ENCODE measurements at places on chromosomes 5 and 9.

- DNase-seq = no peak
These were observed 45.1 kb downstream of the PDE8B start for GRCh38 chr5:77255617-77256016.

DNA sequence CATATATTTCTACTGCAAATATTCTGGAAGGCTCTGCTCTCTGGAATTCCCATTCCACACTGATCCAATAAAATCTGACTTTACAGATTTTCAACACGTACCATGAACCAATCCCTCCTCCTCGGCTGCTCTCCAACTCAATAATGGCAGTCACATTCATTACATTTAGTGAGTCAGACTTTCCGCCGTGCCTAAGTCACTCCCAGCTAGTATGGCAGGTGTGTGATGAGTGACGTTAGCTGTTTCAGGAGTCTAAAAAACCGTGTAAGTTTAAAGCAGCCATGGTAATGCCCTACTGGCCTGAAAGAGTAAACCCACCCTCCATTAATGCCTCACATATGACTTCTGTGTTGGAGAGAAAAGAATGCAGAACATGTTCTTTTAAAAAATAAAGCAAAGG is 3.3 kb downstream of the FBN2 start:
- DNase-seq = no peak

DNA sequence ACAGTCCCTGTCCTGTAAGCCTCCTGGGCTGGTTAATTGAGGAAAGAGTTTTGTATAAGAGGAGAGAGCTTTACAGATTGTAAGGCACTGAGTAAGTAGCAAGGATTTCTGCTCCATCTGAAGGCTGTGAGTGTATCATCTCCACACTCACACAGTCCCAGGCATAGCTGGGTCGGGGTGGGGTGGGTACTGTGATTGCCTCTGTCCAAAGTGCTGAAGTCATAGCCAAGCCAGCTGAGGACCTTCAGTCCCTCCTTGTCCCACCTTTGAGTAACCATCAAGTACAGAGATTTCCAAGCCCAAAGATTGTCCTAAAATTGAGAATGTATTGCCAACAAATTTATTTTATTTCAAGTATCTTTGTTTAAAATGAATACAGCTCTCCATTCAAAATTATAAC is 5.5 kb upstream of the DNAJB5 start:
- DNase-seq = no peak

GRCh38 chr5:139116100-139116655 is 82.0 kb downstream of the SIL1 start:
- peak; percentile 42 for DNase-seq

- no peak for DNase-seq
These were observed 7.7 kb downstream of the RALGDS start for GRCh38 chr9:133113163-133113948.

DNA sequence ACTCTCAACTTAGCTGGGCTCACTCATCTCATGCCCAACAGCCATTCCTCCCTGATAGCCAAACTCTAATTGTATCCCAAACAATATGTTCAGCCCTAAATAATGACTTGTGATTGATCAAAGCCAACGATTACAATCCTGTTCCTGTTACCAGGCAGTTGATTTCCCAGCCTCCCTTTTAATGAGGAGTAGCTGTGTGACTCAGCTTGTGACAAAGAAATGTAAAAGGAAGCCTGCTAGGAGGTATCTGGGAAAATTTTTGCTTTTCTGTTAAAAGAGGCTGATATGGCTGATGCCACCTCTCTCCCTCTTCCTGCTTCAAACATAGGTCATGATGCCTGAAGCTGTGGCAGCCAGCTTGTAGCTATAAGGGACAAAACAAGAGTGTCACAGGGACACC is 19.6 kb upstream of the ENC1 start:
- no peak for DNase-seq

DNA sequence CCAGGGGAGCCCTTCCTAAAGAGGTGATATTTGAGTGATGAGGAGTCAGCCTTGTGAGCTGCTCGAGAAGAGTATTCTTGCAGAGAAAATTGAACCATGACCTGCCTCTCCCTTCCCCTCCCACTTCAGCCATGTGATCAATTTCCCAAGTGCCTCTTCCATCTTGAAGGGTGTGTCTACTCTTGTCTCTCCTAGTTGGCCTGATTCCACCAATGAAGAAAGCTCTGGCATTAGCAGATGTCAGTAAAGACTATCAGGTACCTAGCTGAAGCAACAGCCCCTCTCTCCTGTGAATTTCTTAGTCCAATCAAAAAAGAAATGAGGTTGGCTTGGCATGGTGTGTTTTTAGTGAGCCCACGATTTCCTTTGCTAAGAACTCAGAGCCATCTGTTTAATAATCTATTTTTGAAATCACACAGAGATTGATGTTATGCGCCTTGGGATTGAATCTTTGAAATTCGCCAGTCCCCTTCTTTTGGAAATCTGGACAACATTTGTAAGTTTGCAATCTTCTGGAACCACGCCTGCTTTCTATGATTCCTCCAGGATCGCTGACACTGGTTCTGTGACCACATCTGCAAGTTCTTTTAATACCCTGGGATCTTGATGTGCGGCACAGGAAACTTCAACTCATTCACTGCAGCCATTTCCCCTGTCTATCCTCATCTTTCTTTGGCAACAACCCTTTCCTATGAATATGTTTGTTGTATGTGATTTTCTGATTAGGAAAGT is 404.6 kb downstream of the DMRT2 start:
- DNase-seq = peak; percentile 91

- no peak for DNase-seq
These were observed 103.9 kb upstream of the ICE1 start for GRCh38 chr5:5318426-5319190.

GRCh38 chr5:146832985-146833732 is 45.4 kb downstream of the PPP2R2B start:
- no peak for DNase-seq

DNA sequence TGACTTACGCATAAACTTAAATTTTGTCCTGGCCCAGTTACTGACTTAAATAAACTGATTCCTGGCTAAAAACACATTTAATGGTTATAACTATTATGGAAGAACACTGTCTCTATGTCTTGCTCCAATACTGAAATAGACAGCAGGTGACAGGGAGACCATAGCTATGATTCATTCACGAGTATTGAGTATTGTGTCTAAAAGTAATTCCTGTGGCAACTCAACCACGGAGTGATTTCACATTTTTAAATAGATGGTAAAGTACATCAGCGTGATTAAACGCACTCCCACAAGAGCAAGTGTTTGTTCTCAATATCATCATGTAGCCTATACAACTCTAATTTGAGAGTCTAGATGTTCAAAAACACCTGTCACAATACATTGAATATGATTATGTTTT is 35.9 kb upstream of the PCSK1 start:
- no peak for DNase-seq

DNA sequence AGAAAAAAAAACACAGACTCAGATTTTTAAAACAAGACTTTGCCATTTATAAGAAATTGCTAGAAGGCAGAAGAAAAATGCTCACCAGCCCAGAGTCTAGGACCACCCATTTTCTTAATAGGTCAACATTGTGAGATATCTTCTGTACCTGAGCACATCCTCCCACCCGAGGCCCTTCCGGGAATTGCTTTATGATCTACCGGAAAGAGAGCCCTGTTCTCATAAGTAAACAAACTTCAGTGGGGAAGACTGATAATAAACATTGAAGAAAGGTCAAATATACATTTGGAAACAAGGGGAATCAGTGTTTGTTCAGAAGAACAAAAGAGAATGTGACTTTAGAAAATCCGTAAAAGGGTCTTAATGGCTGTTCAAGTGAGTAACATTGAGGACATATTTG is 44.4 kb downstream of the PRKACG start:
- no peak for DNase-seq

- no peak for DNase-seq
These were observed 735.2 kb downstream of the TLR4 start for GRCh38 chr9:118439441-118439840.

GRCh38 chr5:57494104-57495098 is 11.8 kb upstream of the ACTBL2 start:
- peak; percentile 79 for DNase-seq

- no peak for DNase-seq
These were observed 23.9 kb downstream of the RIC1 start for GRCh38 chr9:5652821-5653220.

GRCh38 chr9:68495247-68495646 is 45.4 kb downstream of the TMEM252 start:
- DNase-seq = no peak

DNA sequence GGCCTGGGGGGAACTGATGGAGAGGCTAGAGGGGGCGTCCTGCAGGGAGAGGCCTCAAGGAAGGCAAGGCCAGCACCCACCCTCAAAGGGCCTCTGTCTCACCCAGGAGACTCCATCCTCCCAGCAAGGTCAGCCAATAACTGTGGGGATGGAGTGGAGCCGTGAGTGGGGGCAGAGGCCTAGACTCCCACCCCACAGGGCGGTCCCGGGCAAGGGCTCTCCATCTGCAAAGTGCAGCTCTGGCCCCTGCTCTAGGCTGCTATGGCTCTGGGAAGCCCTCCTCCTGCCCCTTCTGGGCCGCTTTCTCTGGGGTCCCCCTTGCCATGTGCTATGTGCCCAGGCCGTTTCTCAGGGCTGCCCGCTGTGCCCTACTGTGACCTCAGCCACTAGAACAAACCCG is 14.0 kb downstream of the FPGS start:
- DNase-seq = no peak

DNA sequence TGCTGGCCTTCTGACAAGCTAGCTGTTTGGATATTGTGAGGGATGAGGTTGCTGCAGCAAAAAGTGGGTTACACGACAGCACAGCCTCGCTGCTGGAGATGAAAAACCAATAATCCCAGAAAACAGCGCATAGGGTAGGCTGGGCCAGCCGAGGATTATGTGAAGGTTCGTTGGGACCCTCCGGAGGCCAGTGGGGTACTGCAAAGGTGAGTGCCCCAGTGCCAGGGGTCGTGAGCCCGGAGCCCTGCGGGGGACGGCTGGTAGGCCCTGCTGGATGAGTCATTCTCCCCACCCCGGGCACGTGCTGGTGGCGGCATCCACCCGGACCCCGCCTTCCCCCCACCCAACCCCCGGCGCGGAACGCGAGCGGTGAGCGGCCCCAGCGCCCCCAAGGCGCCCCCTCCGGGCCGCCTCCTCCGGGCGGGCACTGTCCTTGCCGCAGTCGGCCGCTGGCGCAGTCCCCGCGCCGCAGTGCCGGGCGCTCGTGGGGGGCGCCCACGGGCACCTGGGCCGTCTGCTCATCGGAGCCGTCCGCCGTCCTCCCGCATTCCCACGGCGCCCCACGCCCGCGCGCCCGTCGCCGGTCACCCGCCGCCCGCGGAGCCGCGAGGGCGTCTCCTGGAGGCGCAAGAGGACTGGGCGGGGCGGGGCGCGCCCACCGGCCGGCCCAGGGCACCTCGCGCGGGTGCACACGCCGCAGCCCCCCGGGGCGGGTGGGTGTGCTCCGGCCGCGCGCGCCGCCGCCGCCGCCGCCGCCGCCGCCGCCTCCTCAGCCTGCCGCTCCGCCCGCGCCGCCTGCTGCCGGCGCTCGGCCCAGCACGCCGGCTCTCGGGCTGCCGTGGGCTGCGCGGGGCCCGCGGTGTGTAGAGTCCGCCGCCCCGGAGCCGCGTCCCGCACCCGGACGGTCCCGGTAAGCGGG is at the start of gene PHF24:
Gene PHF24, plus strand, starts transcription at position 794 of the 919 bp plus-strand sequence. CDS start 13,014 bp downstream, outside the sequence.
- DNase-seq = no peak

DNA sequence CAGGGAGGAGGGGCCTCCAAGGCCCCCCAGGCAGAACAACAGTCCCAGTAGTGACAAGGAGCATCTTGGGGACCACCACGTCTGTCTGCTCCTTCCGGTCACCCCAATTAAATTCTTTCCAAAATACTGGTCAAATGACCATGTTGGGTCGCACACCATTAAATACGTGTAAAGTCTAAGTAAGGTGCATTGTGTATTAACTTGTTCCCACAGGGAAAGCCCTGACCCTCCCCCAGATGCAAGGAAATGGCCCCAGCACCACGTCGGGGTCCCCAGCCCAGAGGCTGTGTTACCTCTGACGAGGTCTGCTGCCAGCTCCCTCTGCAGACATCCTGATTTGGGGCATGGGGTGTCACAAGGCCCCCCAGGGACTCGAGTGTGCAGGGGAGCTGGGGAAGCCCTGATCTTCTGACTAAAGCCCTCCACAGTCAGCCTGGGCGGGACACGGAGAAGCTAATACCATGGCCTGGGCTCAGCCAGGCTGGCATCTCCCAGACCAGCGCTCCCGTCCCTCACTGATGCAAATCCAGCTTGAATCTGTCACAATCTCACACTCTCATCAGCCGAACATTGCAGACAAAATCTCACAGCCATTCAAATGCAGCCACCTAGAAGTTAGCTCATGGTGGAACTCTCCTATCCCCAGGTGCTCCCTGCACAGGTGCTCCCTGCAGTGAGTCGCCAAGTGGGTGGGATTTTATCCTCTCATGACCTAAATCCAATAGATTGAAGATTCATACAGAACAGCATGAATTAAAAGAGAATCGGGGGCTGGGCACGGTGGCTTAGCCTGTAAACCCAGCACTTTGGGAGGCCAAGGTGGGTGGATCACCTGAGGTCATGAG is 13.6 kb downstream of the TERT start:
- DNase-seq = no peak

GRCh38 chr9:109517901-109518377 is 19.8 kb upstream of the PTPN3 start:
- no peak for DNase-seq

- no peak for DNase-seq
These were observed 110.0 kb downstream of the SLC28A3 start for GRCh38 chr9:84230355-84231145.

GRCh38 chr5:109669991-109670706 is 19.6 kb upstream of the MAN2A1 start:
- peak; percentile 3 for DNase-seq

- no peak for DNase-seq
These were observed 1.5 kb upstream of the MOB3B start for GRCh38 chr9:27530915-27531755.

DNA sequence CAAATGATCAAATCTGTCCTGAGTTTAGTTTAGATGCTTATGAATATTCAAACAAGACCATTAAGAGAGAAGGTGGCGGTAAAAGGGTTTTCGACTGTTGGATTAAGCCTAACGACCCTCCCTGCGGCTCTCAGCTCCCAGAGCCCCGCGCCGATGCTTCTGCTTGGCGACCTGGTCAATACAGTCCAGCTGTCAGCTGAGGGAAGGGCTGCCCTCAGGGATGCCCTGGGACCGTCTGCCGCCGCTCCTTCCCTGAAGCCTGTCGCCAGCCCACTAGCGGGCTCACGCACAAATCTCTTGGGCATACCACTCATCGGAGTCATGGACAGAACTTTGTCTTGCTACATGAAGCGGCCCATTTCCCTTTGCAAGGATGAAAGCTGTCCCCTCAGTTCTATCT is 136.6 kb upstream of the RAPGEF1 start:
- no peak for DNase-seq

- no peak for DNase-seq
These were observed 257.6 kb downstream of the SEMA5A start for GRCh38 chr5:9288234-9288633.

DNA sequence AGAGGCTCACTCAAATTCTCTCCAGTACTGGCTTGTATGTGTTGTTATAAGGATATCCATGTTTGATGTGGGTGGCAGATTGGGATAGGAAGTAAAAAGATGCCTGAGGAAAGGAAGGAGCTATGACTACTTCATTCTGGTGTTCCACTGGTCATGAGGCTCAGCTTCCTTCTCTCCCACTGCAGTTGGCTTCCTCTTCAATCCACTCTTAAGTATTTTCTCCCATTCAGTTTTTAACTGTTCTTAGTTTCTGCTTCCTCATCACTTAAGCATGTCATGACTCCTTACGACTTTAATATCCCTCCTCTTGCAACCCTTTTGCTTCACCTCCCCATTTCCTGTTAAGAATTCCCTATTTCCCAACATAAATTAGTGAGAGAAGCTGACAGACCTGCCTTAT is 81.1 kb downstream of the PJA2 start:
- no peak for DNase-seq
